ENCODE measurements at places on chromosomes 5 and 9. TPM values are rescaled to one million over a fixed set of nuclear protein-coding genes. Genes with fewer than 3 reads are reported as not detected.
A peak's percentile ranks its signal among the peaks of the same experiment; 100 is the strongest.

- DNase-seq: no peak
These were observed 206.1 kb downstream of the PRELID2 start for GRCh38 chr5:145629047-145629446.

DNA sequence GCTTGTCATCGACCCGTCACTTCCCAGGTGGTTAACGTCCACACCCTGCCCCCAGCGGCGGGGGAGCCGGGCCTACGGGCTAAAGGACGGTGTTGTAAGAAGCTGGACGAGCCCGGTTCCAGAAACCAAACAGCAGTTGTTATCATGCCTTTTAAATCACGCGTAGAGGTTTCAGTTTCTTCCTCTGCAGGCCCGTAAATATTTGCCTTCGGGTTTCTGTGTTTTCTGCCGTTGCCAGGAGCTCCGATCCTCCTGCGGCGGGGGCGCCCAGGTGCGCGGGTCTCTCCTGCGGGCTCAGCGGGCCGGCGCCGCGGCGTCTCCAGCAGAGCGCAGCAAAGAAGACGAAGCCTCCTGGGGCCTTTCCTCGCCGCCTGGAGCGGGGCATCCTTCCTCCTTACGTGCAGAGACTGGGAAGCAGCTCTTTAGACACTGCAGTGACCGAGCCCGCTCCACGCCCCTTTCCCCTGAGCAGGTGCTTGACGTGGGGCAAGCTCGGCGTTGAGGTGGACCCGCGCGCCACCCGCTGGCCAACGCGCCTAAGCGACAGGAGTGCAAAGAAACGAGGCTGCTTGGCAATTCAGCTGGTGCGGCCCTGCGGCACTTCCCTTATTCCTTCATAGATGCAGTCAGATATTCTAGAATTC, 21.8 kb upstream of the TTC1 start:
- peak; percentile 38 for DNase-seq

DNA sequence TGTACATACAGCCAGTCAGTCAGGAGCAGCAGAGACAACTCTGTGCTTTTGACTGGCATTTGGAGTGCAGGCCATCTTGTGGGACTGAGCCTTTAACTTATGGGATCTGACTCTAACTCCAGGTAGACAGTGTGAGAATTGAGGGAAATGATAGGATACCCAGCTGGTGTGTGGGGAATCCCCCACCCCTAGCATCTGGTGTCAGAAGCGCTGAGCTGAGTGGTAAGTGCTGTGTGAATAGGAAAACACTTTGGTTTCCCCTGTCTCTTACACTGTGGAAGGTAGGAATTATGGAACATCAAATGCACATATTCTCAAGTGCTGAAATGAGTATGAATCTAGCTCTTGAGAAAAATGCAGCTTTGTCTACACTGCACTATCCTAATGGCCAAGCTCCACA, 43.9 kb downstream of the CCDC125 start:
- DNase-seq: no peak

- DNase-seq: no peak
These were observed 89.3 kb upstream of the TNC start for GRCh38 chr9:115207003-115207836.

DNA sequence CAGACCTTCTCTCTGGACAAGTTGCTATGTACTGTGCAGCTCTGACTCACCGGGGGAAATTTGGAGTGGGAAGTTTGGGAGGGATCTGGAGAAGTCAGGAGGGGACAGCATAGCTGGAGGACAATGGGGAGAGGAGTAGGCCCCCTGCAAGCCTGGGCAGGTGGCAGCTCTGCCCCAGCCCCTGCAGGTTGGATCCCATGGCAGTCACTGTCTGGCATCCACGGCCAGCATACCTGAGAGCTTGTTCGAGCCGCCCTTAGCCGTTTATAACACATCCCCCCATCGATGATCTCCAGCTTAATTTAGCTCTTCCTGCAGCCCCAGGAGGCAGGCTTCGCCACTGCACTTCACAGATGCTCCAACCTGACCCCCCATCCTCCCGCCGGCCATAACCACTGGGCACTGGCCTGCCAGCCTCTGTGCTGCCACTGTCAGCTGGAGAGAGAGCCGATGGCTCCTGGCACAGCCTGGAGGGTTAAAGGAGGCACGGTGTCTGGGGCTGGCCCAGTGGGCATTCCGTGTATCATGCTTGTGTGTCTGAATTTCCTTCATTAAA, 57.7 kb upstream of the RNU6ATAC start:
- DNase-seq: no peak

- DNase-seq: no peak
These were observed 74.2 kb upstream of the SLC12A2 start for GRCh38 chr5:128009403-128009802.

The DND1 gene
- 0.20 TPM for total RNA-seq

The LURAP1L gene
- total RNA-seq: 0.75 TPM

The PCDHAC2 gene
- 0.03 TPM for total RNA-seq

DNA sequence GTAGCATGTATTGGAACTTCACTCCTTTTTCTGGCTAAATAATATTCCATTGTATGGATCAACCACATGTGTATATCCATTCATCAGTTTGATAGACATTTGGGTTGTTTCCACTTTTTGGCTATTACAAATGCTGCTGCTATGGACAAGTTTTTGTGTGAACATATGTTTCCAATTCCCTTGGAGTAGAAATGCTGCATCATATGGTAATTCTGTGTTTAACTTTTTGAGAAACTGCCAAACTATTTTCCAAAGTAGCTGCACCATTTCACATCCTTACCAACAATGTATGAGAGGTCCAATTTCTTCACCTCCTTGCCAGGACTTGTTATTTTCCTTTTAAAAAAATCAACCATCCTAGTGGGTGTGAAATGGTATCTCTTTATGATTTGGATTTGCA, 8.4 kb downstream of the FRRS1L start:
- DNase-seq: no peak

The CPLANE1 gene
- 7.9 TPM for total RNA-seq

- no peak for DNase-seq
These were observed 225.0 kb downstream of the KCTD16 start for GRCh38 chr5:144395704-144396103.

DNA sequence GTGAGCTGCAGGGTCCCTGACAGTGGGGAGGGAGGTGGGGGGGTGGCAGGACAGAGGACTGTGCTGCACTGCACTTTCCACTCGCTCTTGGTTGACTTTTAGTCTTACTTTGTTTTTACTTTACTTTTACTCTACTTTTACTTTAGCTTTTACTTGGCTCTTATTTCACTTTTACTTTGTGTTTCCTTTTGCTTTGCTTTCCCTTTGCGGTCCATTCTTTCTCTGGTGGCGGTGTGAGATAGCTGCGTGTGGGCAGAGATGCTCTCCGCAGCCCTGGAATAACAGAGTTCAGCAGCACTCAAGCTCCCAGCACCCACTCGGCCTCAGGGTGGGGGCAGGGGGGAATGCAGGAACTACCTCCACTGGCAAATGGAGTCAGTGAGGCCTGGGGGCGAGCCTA, 4.7 kb downstream of the AK8 start:
- DNase-seq: no peak

- DNase-seq: no peak
These were observed 9.5 kb downstream of the MEF2C start for GRCh38 chr5:88873447-88873846.

DNA sequence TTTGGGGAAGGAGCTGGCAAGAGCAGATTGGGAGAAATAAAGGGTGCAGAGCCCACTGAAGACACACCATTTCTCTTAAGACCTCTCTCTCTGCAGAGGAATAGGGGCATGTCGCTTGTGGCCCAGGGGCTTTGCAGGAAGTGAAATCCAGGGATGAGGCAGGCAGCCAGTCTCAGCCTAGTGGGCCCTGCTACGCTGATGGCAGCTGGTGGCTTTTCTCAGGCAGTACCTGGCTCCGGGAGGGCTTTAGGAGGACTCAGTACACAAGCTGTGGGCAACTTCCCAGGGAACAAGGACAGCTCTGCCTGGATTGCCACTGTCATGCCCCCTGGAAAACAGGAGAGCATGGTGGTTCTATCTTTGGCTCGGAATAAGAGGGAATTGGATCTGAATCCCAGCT, 76.2 kb upstream of the NEURL1B start:
- no peak for DNase-seq

DNA sequence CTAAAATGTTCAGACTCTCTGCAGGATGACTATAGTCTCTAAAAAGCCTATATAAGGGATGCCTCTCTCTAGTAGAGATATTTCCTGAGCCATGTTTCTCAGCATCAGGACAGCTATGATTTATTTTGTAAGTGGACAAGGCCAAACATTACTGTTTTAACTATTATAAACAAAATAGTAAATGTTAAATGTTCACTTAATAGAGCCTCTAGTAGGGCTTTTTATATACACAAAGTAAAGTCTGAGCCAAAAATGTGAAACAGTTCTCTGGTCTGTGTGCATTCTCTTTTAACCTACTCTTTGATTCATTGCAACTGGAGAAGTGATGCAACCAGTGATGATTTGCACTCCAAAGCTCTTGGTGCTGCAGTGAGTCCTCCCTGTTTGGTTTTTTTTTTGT, 220.5 kb downstream of the GDNF start:
- no peak for DNase-seq

GRCh38 chr9:127825319-127826051, 22.8 kb downstream of the FPGS start:
- no peak for DNase-seq

DNA sequence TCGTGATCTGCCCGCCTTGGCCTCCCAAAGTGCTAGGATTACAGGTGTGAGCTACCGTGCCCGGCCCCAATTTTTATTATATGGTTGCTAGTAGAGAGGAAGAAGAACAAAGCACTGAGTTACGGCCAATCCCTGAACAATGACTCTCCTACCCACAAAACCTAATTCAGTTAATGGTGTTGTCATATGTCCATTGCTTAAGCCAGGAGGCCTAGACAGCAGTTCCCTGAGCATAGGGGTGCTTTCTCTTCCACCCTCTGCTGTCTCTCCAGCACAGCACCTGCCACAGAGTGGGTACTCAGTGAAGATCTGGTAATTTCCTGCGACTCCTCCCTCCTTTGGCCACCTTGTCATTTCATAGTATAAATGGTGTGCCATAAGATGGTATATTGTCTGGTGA, 21.4 kb upstream of the LTC4S start:
- no peak for DNase-seq

- no peak for DNase-seq
These were observed 37.9 kb downstream of the NRG2 start for GRCh38 chr5:140005145-140005591.

The PKN3 gene
- total RNA-seq: 5.2 TPM

DNA sequence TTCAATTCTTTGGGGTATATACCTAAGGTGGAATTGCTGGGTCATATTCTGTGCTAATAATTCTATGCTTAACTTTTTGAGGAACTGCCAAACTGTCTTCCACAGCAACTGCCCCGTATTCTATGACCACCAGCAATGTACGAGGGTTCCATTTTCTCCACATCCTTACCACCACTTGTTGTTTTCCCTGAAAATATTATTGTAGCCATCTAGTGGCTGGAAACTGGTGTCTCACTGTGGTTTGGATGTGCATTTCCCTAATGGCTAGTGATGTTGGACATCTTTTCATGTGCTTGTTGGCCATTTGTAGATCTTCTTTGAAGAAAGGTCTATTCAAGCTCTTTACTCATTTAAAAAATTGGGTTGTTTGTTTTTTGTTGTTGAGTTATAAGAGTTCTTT, 30.7 kb downstream of the MSX2 start:
- no peak for DNase-seq

DNA sequence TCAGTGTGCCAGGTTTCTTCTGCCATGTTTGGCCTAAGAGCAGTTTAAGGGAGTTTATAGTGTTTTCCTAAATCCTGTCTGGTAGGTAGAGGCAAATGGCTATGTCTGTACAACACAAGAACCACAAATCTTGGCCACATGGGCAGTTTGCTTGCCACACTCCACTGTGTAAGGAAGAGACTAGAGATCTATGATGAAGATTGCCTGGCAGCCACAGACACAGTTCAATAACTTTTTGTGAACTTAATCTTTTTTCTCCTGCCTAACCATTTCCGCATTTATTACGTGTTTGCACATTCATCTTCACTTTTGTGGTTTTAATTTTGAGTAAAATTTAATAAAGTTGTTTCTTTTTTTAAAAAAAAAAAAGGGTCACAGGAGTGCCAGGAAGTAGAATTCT, 5.8 kb downstream of the MFAP3 start:
- DNase-seq: no peak

DNA sequence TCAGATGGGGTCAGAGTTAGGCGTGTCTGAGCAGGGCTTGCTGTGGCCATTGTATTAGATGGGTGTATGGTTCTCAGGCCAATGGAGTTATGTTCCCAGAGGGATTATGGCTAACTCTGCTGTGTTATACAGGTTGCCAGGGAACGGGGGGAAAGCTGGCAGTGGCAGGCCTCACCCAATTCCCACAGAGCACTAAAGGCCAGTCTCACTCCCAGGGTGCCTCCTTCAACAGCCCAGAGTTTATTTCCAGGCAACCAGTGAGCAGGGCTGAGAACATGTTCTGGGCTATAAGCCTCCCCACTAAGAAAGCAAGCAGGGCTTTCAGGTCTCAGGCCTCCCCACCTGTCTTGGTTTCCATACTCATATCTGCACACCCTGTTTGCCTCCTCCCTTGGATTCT, 597.9 kb downstream of the ZNF608 start:
- no peak for DNase-seq

GRCh38 chr5:171537070-171537849, 117.8 kb downstream of the FGF18 start:
- DNase-seq: no peak

The SLC9A3 gene
- 4.5 TPM for total RNA-seq

The LHFPL2 gene
- 3.5 TPM for total RNA-seq

DNA sequence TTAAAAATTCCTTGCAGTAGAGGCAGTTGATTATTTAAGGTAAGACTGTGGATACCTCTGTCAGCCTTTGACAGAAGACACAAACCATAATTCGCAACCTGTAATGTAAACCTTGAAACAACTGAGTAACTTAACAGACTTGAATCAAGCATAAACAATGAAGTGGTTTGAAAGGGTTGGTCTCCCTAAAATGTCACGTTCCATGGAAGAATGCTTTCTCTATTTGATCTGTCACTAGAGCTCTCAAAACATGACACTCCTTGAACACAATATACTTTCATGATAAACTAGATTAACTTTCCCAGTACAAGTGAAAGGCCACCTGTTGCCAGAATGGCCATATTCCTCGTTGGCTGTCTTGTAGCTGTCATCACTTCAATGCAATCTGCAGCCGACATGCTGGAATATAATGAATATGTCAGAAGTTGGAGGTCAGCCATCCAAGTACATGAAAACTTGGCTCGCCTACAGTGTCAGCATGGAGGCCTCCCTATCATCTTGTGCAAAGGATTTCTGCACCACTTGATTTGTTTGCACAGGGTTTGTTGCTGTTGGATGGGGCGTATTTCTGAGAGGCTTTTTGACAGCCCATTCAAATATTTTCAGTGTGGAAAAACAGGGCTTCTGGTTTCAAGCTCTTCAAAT, 228.0 kb downstream of the TLE4 start:
- no peak for DNase-seq

DNA sequence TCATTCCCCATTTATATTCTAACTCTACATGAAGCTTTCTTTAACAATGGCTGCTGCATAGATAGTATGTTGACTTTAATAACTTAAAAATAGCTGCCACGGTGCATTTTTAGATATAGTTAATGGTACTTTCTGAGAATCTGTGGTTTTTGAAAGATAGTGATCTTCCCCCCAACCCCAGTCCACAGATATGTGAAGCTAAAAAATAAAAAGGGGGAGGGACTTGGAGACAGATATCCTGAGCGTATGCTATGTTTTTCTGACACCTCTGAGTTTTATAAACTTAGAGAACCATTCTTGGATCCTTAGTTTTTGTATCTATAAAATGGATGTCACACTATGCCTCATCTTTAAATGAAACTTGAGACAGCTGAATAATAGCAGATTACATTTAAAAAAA, 120.5 kb downstream of the SNX18 start:
- no peak for DNase-seq

The ANKRD18B gene
- total RNA-seq: not detected

All from gastrocnemius medialis (tissue), 4 donors.